ENCODE measurements at places on chromosomes 2 and 18. TPM values are rescaled to one million over a fixed set of nuclear protein-coding genes. Genes with fewer than 3 reads are reported as not detected.

GRCh38 chr2:12605936-12606335, 110.8 kb upstream of the TRIB2 start:
- DNase-seq, result no peak
- H3K27me3 ChIP-seq, result no peaks in the 10 kb centered on the region
- no peaks in the 10 kb centered on the region for H3K36me3 ChIP-seq
- peaks cover 16% of the 10 kb centered on the region for H3K4me1 ChIP-seq
- H3K4me3 ChIP-seq, result no peak overlapping the region

The STON1 gene
- 15.6 TPM for total RNA-seq

- no peaks in the 10 kb centered on the region for H3K27me3 ChIP-seq
- H3K4me3 ChIP-seq, result no peak overlapping the region
- peaks cover 7% of the 10 kb centered on the region for H3K4me1 ChIP-seq
- DNase-seq, result no peak
- H3K27ac ChIP-seq, result no peak overlapping the region
Measured at GRCh38 chr18:36294031-36294430, 3.5 kb upstream of the FHOD3 start.

DNA sequence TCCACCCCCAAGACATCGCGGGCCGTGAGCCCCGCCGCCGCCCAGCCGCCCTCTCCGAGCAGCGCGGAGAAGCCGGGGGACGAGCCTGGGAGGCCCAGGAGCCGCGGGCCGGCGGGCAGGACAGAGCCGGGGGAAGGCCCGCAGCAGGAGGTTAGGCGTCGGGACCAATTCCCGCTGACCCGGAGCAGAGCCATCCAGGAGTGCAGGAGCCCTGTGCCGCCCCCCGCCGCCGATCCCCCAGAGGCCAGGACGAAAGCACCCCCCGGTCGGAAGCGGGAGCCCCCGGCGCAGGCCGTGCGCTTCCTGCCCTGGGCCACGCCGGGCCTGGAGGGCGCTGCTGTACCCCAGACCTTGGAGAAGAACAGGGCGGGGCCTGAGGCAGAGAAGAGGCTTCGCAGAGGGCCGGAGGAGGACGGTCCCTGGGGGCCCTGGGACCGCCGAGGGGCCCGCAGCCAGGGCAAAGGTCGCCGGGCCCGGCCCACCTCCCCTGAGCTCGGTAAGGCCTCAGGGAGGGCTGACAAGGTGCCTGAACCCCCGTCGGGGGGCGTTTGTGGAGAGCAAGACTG, 14.2 kb downstream of the SPEG start:
- H3K27ac ChIP-seq, result no peak overlapping the region
- peaks cover 33% of the 10 kb centered on the region for H3K36me3 ChIP-seq
- H3K4me1 ChIP-seq, result peaks cover 33% of the 10 kb centered on the region
- no peaks in the 10 kb centered on the region for H3K27me3 ChIP-seq
- no peak overlapping the region for H3K4me3 ChIP-seq

GRCh38 chr18:1267021-1267420, 362.4 kb downstream of the ADCYAP1 start:
- H3K4me1 ChIP-seq, result no peaks in the 10 kb centered on the region
- H3K4me3 ChIP-seq, result no peak overlapping the region

- H3K4me1 ChIP-seq, result peaks cover 20% of the 10 kb centered on the region
- H3K36me3 ChIP-seq, result no peaks in the 10 kb centered on the region
- H3K4me3 ChIP-seq, result no peak overlapping the region
Measured at GRCh38 chr2:241877989-241878970, 8.8 kb downstream of the RTP5 start.

The REG3G gene
- total RNA-seq, result not detected

DNA sequence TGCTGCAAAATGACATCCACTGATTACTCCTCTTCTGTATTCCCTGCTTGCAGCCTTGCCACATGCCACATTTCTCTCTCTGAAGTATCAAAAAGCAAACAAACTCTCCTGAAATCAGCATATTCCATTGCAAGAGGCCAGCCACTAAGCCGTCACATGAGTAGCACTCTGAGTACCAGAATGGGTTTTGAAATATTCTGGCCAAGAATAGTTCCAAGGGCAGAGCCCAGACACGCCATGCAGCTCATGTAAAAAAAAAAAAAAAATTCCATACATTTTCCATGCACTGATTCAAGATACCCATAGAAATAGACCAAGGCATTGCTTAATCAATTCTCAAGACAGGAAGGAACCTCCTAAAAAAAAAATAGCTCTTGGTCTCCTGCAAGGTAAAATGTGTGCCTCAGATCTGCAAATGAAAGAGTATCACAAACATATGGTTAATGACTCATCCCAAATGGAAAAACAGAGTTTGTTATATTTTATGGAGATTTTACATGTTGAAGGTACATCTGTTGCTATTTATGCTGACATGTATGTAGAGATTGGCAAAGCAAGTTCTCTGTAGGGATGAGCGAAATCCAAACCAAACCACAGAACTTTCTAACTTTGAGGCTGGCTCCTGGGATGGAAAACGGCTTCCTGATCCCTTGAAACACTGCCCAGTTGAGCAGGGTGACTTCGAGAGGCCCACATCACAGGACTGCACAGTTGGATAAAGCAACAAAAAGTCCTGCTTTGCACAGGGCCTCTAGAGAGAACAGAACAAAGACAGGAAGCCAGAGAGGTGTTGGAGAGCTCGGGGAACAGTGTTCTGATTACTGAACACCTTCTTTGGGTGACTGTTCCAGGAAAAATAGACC, 346.2 kb downstream of the ZNF521 start:
- no peaks in the 10 kb centered on the region for H3K36me3 ChIP-seq
- H3K27ac ChIP-seq, result no peak overlapping the region
- H3K27me3 ChIP-seq, result no peaks in the 10 kb centered on the region
- no peaks in the 10 kb centered on the region for H3K4me1 ChIP-seq

- H3K27me3 ChIP-seq, result peaks cover 4% of the 10 kb centered on the region
- peaks cover 14% of the 10 kb centered on the region for H3K4me1 ChIP-seq
- H3K36me3 ChIP-seq, result no peaks in the 10 kb centered on the region
Measured at GRCh38 chr2:234494361-234495250, 2.3 kb downstream of the ARL4C start.

The FAHD2A gene
- total RNA-seq, result 21.4 TPM

- H3K36me3 ChIP-seq, result no peaks in the 10 kb centered on the region
- no peaks in the 10 kb centered on the region for H3K27me3 ChIP-seq
- no peak overlapping the region for H3K27ac ChIP-seq
- no peaks in the 10 kb centered on the region for H3K4me1 ChIP-seq
- no peak overlapping the region for H3K4me3 ChIP-seq
Measured at GRCh38 chr2:54691445-54692135, 31.9 kb upstream of the EML6 start.

The NYAP2 gene
- under 0.01 TPM for total RNA-seq

DNA sequence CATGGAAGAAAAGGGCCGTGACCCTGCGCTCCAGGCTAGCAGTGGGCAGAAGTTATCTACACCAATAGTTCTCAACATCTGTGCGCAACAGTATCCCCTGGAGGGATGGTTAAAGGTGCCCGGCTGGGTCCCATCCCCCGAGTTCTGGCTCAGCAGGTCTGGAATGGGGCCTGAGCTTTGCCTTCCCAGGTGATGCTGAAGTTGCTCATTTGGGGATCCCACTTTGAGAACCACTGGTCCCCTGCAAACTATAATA, 31.1 kb downstream of the DNMT3A start:
- peaks cover 3% of the 10 kb centered on the region for H3K4me1 ChIP-seq
- no peak overlapping the region for H3K27ac ChIP-seq
- DNase-seq, result no peak
- no peaks in the 10 kb centered on the region for H3K27me3 ChIP-seq
- H3K4me3 ChIP-seq, result no peak overlapping the region
- H3K36me3 ChIP-seq, result no peaks in the 10 kb centered on the region

- H3K36me3 ChIP-seq, result no peaks in the 10 kb centered on the region
- DNase-seq, result no peak
- peaks cover 8% of the 10 kb centered on the region for H3K27me3 ChIP-seq
- no peak overlapping the region for H3K27ac ChIP-seq
- no peak overlapping the region for H3K4me3 ChIP-seq
- H3K4me1 ChIP-seq, result no peaks in the 10 kb centered on the region
Measured at GRCh38 chr2:181662287-181662686, 5.4 kb upstream of the CERKL start.

The ALK gene
- under 0.01 TPM for total RNA-seq

DNA sequence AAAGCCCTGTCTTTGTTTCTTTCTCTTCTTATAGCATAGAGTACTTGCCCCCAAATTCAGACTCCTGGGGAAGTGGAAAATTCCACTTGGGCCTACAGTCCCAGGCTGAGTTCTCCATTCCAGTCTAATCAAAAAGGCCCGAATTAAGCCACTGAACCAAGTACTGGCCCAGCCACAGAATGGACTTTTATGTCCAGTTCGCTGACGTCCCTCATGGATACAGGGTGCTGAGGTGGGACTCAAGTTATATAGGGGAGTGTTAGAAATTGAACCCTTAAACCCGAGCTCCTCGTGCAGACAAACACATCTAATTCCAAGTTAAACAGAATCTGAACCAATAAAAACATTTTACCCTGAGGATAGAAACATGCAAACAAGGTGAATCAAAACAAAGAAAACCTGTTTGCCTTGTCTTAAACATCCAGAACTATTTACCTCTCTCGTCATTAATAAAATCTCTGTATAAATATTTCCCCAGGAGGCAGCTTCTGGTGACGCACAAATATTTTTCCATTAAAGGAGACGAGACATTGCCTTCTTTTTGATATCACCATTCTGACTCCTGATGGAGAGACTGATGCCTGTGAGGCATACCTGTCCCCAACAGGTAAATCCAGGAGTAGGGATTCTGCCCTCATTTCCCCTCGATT, 136.8 kb upstream of the ARL4C start:
- H3K27me3 ChIP-seq, result peaks cover 18% of the 10 kb centered on the region
- H3K4me1 ChIP-seq, result peaks cover 3% of the 10 kb centered on the region
- no peak overlapping the region for H3K4me3 ChIP-seq

DNA sequence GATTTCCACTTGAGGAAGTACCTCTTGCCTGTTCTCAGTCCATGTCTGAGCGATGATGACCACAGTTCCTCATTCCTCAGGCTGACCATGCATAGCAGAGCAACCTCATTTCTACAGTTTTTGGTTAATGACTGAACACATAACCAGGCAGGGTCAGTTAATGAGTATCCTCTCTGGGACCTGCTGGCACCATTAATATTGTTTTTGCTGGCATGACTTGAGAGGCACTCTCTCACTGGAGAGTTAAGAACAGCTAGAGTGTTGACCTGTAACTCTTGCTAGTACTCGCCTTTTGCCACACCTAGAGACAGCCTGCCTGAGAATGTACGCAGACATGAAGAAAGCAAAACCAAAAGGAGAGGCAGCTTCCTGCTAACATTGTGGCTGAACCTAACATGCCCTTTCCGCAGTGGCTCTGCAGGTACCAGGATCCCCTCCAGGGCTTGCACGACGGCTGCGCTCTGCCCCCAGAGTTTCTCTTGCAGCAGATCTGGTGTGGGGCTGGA, 23.9 kb downstream of the PECR start:
- H3K4me3 ChIP-seq, result peak overlapping the region; percentile 40
- H3K27ac ChIP-seq, result no peak overlapping the region
- no peaks in the 10 kb centered on the region for H3K27me3 ChIP-seq
- no peaks in the 10 kb centered on the region for H3K36me3 ChIP-seq
- H3K4me1 ChIP-seq, result peaks cover 14% of the 10 kb centered on the region
- DNase-seq, result peak; percentile 75

The LHCGR gene
- total RNA-seq, result not detected

DNA sequence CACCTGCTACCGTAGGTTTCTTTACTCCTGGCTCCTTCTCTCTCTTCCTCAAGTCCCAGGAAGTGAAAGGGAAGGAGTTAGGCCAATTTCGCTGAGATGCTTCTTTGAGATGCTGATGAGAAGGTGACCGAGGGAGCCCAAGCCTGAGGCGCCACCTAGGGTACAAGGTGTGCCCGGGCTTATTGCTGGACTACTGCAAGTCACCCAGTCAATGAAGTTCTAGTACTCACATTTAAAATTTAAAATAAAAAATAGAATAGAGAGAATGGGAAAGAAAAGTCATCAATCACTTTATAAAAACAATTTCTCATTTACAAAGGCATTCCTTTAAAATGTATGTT, 45.3 kb downstream of the ACAA2 start:
- DNase-seq, result peak; percentile 87
- no peaks in the 10 kb centered on the region for H3K27me3 ChIP-seq
- no peak overlapping the region for H3K4me3 ChIP-seq
- no peaks in the 10 kb centered on the region for H3K36me3 ChIP-seq
- no peaks in the 10 kb centered on the region for H3K4me1 ChIP-seq
- no peak overlapping the region for H3K27ac ChIP-seq

GRCh38 chr2:96344011-96344410, 8.4 kb downstream of the NCAPH start:
- H3K27me3 ChIP-seq, result no peaks in the 10 kb centered on the region
- no peak overlapping the region for H3K4me3 ChIP-seq
- H3K4me1 ChIP-seq, result peaks cover 26% of the 10 kb centered on the region
- DNase-seq, result no peak
- H3K36me3 ChIP-seq, result peaks cover 6% of the 10 kb centered on the region

DNA sequence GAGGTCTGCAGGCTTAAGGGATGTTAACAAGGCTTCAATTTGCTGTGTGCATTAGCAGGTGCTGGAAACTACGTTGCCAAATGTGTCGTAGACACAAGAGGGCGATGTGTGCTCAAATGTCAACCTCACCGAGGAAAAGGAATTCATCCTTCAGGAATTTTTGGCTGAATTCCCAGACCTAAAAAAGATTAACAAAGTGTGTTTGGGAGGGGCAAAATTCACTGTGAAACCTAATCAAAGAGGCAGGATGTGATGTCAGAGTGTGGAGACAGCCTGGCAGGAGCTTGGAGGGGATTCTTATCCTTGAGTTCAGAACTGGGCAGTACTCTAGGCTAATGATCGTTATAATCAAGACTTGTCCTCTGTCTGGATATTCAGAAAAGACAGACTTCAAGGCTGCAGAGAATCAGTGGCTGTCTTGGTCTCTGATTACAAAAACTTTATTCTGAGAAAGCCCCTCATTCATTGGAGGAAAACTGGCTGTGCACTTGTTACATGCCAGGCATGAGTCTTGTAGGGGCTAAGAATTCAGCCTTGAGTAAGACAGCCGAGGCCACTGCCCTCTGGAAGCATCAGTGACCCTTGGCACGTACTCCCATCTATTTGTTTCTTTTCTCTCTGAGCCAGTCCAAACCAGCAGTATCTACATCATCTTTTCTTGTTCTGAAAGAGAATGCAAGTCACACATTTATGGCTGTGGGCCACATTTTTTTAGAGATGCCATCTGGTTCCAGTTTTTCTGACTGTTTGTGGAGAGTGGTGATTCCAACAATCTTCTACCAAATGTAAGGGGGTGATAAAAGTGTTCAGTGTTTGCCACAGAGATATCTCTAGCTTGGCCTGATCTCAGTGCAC, 18.7 kb upstream of the SCYGR1 start:
- peak; percentile 93 for DNase-seq
- H3K27me3 ChIP-seq, result no peaks in the 10 kb centered on the region
- peaks cover 16% of the 10 kb centered on the region for H3K4me1 ChIP-seq
- peak overlapping the region; percentile 30 for H3K4me3 ChIP-seq

- no peak overlapping the region for H3K4me3 ChIP-seq
- H3K4me1 ChIP-seq, result no peaks in the 10 kb centered on the region
- no peak for DNase-seq
- H3K36me3 ChIP-seq, result no peaks in the 10 kb centered on the region
- no peak overlapping the region for H3K27ac ChIP-seq
- H3K27me3 ChIP-seq, result no peaks in the 10 kb centered on the region
Measured at GRCh38 chr2:26733413-26733812, 30.7 kb upstream of the SLC35F6 start.
